Kidney (tissue), 22 donors: ENCODE measurements at places on chromosomes 1 and 21. TPM values are rescaled to one million over a fixed set of nuclear protein-coding genes. Genes with fewer than 3 reads are reported as not detected.

WDR26 gene
- 77.5 TPM for total RNA-seq

- no peak overlapping the region for H3K27ac ChIP-seq
- no peak for DNase-seq
- H3K27me3 ChIP-seq: no peaks in the 10 kb centered on the region
Measured at GRCh38 chr1:118113261-118113660, 71.8 kb downstream of the SPAG17 start.

CD101 gene
- total RNA-seq: 1.3 TPM

NTMT2 gene
- not detected for total RNA-seq

CYP2J2 gene
- 1.0 TPM for total RNA-seq

DNA sequence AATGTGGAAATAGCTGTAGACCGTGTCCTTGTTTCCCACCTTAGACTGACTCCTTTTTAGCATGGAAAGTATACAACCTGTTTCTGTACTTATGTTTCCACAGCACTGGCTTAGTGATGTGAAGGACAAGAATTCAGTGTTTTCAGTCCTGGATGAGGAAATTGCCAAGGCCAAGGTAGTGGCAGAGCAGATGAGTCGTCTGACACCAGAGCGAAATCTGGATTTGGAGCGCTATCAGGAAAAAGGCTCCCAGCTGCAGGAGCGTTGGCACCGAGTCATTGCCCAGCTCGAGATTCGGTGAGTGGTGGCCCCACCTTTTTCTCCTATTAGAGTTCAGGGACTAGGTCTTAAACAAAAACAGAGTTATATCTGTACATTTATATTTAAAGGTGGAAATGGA is 112.6 kb downstream of the MACF1 start:
- DNase-seq: no peak
- H3K27ac ChIP-seq: no peak overlapping the region
- H3K4me1 ChIP-seq: no peaks in the 10 kb centered on the region

OXCT2 gene
- 0.98 TPM for total RNA-seq
